Activated T-helper 1 cell treated with anti-CD3 and anti-CD28 coated beads, Interleukin-12 subunit alpha, Interleukin-12 subunit beta, Interleukin-2, Interleukin-4 antibody, amounts not matched to agents 30 ng/mL and 10 ng/mL and 1 ng/mL, durations not matched to agents 14 hours and 24 hours and 36 hours (primary cell): ENCODE measurements at places on chromosomes 3 and 15. TPM values are rescaled to one million over a fixed set of nuclear protein-coding genes. Genes with fewer than 3 reads are reported as not detected.

DNA sequence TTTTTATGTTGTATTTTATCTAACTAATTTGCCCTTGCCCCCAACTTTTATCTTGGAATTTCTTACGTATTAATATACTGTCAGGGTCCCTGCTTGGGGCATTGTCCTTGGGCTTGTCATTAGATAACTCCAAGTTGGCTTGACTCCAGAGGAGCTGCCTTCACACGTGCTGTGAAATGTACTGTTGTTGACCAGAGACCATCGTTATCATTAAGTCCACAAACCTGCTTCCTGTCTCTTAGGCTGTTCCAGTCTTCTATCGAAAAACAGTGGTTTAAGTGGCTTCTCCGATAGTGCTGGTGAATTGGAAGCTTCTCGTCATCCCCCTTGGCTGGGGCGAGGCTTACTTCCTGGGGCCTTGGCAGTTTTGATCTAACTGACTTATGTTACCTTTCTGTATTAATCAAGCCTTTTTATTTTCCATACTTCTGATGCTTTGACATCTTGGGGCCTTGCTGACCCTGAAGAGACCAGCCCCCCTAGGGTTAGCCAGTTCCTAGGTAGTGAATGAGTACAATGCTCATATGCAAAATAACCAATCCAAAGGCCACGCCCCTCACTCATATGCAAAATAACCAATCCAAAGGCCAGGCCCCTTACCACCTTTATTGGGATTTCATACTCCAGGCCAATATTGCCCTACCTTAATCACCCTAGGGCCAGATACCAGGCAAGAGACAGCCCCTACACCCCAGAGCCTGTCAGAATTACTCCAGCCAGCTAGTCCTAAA lies 164.5 kb downstream of the IGF1R start:
- no peak overlapping the region for H3K4me3 ChIP-seq
- H3K4me1 ChIP-seq = no peaks in the 10 kb centered on the region
- DNase-seq = no peak
- peaks cover 1% of the 10 kb centered on the region for H3K36me3 ChIP-seq
- H3K27ac ChIP-seq = no peak overlapping the region
- no peaks in the 10 kb centered on the region for H3K27me3 ChIP-seq

- H3K4me1 ChIP-seq = peaks cover 23% of the 10 kb centered on the region
- H3K27me3 ChIP-seq = peaks cover 2% of the 10 kb centered on the region
- no peak for DNase-seq
- H3K27ac ChIP-seq = no peak overlapping the region
- no peak overlapping the region for H3K4me3 ChIP-seq
Measured at GRCh38 chr3:59766200-59766872, 716.5 kb upstream of the CFAP20DC start.

DNA sequence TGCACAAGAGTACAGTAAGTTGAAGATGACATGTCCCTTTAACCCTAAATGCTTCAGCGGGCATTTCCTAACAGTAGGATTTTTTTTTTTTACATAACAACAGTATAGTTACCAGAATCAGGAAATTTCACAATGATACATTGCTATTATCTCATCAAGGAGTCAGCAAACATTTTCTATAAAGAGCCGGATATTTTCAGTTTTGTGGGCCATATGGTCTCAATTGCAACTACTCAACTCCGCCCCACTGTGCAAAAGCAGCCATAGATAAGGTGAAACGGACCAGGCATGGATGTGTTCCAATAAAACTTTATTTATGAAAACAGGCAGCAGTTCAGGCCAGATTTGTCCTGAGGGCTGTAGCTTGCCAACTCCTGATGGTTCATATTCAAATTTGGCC lies 130.6 kb downstream of the SMAD6 start:
- no peaks in the 10 kb centered on the region for H3K4me1 ChIP-seq
- no peak overlapping the region for H3K27ac ChIP-seq
- no peak overlapping the region for H3K4me3 ChIP-seq
- no peaks in the 10 kb centered on the region for H3K36me3 ChIP-seq

GRCh38 chr15:63417721-63418120 lies 36.1 kb upstream of the CA12 start:
- no peaks in the 10 kb centered on the region for H3K4me1 ChIP-seq
- no peak overlapping the region for H3K4me3 ChIP-seq
- no peak overlapping the region for H3K27ac ChIP-seq

Gene FGF12
- total RNA-seq = not detected in 2 replicates

Gene VILL
- total RNA-seq = 11.6 and 13.4 TPM in 2 replicates

Gene GAP43
- not detected in 2 replicates for total RNA-seq

Gene UNC13C
- not detected in 2 replicates for total RNA-seq

Gene GUCA1C
- total RNA-seq = not detected in 2 replicates

Gene CACNA2D3
- not detected in 2 replicates for total RNA-seq

Gene NIT2
- total RNA-seq = 65.9 and 69.5 TPM in 2 replicates

Gene BAHD1
- 26.5 and 26.9 TPM in 2 replicates for total RNA-seq
